ENCODE measurements at places on chromosomes 2 and 18.

DNA sequence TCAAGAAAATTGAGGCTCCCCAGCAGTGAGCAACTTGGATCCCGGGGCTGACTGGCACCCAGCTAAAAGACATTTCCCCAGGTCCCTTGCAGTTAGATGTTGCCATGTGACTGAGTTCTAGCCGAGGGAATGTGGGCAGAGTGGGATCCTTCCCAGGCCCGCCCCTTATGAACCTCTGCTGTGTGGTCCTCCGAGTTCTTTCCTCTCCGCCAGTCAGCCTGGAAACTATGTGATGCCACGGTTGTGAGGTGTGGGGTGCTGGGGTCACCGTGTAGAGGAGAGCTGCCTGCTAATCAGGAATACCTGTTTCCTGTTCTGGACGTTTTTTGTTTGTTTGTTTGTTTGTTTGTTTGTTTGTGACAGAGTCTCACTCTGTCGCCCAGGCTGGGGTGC is 45.5 kb downstream of the TMEM37 start:
- no peak for DNase-seq

- no peak for DNase-seq
These were observed 18.5 kb upstream of the SEMA4C start for GRCh38 chr2:96888072-96889011.

DNA sequence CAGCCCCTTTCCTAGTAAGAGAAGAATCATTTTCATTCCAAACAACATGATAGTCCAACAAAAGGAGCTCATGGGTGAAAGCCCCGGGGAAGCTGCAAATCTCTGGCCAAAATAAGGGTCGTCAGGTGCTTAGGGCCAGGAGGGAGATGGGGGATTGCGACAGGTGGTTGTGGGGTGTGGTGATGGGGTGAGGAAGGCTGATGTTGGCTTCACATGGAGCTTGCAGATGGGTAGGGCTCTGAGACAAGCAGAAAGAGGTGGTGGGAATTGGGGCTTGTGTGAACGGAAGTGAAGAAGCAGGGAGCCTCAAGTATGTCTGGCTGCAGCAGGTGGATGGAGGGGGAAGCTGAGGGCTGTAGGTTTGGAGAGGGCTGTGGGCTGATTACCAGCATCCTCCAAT is 126.1 kb downstream of the CLIP4 start:
- no peak for DNase-seq

DNA sequence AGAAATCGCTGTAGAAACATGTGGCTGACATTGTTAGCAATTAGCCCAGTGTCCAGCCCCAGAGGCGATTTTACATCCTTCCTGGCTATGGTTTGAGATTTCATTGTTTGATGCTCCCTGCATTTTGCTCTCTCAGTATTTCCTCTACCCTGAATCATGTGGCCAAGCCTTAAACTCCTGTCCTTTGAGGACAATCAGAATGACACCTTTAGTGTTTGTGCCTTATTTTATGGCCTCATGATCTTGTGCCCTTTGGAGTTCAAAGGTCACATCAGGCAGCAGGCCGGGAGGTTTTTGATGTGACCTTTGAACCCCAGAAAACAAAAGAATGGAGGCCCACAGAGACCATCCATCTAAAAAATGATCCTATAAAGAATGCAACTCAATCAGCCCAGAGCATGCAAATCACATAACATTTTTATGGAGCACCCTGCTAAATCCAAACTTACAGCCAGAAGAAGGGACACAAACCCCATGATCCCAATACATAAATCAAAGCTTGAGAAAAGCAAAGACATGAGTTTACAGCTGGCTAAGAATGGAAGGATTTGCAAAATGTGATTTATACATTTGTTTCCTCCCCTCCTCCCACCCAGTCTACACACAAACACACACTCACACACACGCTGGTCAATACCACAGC is 52.5 kb downstream of the FECH start:
- no peak for DNase-seq

DNA sequence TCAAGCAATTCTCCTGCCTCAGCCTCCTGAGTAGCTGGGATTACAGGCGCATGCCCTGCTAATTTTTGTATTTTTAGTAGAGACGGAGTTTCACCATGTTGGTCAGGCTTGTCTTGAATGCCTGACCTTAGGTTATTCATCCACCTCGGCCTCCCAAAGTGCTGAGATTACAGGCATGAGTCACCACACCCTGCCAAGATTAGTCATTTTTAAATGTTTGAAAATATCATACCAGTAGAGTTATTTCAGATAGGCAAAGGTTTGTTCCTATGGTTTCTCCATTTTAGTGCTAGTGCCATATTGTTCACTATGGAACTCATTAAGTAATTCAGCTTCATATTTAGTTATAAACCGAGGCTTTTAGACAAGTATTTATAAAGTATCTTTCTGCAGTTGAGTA is 52.3 kb downstream of the HIBCH start:
- no peak for DNase-seq

GRCh38 chr2:191945623-191946022 is 98.7 kb upstream of the CAVIN2 start:
- no peak for DNase-seq

DNA sequence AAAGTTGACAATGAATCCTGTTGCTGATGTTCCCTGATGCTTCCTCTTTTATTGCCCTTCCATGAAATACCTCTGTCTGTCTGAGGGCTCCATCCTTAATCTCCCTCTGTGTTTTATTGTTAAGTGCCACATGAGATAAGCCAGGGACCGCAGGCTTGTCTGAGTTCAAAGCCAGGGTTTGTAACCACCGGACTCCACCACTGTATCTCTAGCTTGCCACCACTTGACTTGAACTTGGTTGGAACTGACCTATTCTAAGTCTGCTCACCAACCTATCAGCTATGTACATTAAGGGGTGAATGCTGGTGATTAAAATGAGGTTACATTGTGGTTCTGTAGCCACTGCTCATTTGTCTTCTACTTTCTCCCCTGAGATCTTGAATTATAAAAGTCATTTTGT is 328.5 kb upstream of the ZEB2 start:
- no peak for DNase-seq

GRCh38 chr2:29485631-29486030 is 370.4 kb downstream of the CLIP4 start:
- DNase-seq, result no peak

DNA sequence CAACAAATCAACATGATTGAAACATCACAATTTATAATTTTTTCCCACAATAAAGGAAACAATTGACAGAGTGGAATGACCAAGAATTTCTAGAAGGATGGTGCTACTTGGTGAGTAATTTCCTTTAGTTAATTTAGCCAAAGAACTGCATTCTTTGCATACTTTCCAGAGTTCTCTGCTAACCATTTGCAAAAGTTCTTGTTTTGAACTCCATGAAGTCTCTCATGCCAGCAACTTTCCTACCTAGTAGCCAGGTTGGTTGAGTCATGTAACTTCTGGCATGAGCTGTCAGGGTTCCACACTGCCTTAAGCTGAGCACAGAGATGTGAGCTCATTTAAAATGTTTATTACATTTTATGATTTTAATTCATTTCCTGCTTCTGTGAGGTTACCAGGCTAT is 539.6 kb downstream of the PID1 start:
- DNase-seq, result no peak

GRCh38 chr18:59272221-59272888 is 899 bp downstream of the RAX start:
- DNase-seq, result no peak

- no peak for DNase-seq
These were observed 36.6 kb upstream of the STAT1 start for GRCh38 chr2:191050640-191050987.

DNA sequence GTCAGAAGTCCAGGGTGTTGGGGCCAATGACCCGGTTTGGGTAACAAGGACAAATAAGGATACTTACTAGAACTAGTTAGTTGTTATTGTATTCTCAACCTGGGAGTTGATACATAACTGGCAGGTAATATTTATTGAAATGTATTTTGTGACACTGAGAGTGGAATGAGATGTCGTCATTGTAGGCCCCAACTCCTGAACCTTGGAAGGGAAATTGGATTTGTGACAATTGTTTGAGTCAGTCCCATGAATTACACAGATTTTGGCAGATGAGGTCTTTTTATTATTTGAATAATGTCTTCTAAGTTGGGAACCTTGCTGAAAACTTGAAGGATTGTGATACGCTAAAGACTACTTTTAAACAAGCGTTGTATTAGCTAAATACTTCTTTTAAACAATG is 5.1 kb downstream of the TIMM21 start:
- no peak for DNase-seq

GRCh38 chr2:220075835-220076234 is 448.4 kb downstream of the SLC4A3 start:
- DNase-seq, result no peak

- no peak for DNase-seq
These were observed 119.7 kb upstream of the XIRP2 start for GRCh38 chr2:166768393-166769123.

- no peak for DNase-seq
These were observed 24.4 kb upstream of the TMEM182 start for GRCh38 chr2:102737431-102737830.

DNA sequence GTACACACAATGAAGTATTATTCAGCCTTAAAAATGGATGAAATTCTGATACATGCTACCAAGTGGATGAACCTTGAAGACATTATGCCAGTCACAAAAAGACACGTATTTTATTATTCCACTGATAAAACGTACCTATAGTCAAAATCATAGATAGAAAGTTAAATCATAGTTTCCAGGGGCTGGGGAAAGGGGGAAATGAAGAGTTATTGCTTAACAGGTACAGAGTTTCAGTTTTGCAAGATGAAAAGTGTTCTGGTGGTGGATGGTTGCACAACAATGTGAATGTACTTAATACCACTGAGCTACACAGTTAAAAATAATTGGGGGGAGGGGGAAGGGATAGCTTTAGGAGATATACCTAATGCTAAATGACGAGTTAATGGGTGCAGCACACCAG is 279.0 kb upstream of the STON1 start:
- no peak for DNase-seq

DNA sequence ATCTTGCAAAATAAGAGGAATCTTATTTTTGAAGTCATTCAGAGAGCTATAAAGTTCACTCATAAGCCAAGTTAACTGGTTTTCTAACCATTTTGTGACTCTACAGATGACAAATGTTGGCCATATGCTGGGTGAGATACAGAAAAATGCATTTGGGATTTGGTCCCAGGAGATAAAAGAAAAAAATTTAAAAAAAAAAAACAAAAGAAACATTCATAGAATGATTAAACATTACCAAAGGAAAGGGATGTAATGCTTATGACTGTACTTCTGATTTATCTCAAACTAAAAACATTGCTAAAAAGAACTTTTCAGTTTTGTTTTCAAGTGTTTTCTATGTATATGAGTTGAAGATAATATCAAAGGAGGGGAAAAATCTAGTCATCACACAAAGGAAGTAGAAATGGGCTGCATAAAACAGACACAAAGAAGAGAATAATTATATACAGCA is 43.1 kb downstream of the PELI1 start:
- DNase-seq, result no peak

DNA sequence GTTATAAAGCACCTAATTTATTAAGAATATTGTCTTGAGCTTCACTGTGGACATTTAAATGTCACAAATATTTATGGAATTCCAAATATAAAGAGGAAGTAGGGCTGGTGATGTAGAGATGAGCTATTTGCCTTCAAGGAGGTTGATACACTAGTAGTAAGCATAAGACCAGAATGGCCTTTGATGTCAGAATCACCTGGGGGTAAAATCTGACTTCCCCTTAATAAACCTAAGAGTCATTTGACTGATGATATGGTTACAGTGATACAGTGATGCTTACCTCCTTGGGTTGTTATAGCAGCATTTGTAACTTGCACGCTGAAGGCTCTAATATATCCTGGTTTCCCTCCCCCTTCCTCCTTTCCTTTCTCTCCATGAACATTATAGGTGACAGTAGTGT is 143.7 kb downstream of the CERS6 start:
- DNase-seq, result no peak

GRCh38 chr2:241852116-241852980 is 6.3 kb downstream of the PDCD1 start:
- DNase-seq, result no peak

- no peak for DNase-seq
These were observed 4.2 kb downstream of the TMEM177 start for GRCh38 chr2:119683074-119683712.

GRCh38 chr2:106664669-106665068 is 177.5 kb downstream of the CD8B2 start:
- no peak for DNase-seq

- no peak for DNase-seq
These were observed 502.8 kb downstream of the EIPR1 start for GRCh38 chr2:2874805-2875204.

DNA sequence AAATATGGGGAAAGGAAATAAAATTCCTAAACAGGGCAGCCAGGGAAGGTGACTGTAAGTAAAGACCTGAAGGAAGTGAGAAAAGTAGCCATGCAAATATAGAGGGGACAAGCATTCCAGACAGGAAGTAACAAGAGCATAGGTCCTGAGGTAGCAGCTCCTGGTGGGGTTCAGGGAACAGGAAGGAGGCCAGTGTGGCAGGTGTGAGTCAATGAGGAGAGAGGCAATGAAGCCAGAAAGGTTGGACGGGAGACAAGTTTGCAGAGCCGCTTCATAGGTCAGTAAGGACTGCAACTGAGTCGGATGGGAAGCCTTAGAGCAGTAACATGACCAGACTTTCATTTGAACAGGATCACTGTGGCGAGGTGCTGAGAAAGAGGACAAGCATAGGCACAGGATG is 150.9 kb downstream of the METTL4 start:
- no peak for DNase-seq

DNA sequence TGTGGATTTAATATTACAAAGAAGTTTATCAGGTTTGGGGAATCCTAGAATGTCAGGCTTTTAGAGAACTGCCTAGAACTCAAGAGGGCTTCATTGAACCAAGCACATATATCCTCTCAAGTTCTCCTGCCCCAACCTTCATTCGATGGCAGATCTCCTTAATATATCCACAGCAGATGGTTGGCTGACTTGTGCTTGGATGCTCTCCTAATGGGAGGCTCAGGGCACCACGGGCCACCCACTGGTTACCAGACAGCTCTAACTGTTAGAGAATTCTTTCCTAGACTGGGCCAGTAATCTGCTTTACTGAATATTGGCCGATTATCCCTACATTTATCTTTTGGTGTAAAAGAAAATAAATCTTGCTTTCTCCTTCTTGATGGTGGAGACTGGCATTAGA is 87.2 kb upstream of the ATP8B1 start:
- DNase-seq, result no peak

DNA sequence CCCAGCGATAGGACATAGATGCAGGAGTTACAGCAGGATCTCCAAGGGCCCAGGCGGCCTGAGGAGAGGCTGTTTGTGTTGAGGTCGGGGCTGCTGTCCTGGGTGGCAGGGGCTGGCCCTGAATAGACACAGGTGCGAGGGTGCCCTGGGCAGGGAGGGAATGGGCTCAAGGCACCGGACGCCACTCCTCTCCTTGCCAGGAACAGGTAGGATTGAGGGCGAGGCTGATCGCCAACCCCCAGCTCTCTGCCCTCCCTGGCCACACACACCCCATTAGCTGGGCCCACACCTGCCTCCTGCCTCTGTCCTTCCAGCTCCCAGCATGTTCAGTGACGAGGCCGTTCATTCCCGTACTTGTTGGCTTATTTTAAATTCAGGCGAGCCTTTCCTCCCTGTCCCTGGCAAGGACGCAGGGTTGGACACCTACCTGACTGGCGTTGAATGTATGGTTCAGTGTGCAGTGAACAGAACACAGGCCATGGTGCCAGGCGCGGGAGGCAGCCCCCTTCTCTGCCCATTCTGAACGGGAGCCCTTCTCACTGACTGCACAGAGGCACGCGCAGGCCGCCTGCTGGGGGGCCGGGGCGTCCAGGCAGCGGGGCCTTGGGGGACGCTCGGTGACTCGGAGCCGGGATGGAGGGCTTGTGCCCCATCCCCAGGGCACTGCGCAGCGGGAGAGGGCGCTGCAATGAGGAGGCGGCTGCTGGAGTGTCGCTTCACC is 41.3 kb upstream of the SNED1 start:
- DNase-seq, result no peak

GRCh38 chr2:234963773-234964615 is 12.2 kb downstream of the SH3BP4 start:
- DNase-seq, result no peak
